Peyer's patch (tissue), 4 donors: ENCODE measurements at places on chromosomes 12 and 14.

DNA sequence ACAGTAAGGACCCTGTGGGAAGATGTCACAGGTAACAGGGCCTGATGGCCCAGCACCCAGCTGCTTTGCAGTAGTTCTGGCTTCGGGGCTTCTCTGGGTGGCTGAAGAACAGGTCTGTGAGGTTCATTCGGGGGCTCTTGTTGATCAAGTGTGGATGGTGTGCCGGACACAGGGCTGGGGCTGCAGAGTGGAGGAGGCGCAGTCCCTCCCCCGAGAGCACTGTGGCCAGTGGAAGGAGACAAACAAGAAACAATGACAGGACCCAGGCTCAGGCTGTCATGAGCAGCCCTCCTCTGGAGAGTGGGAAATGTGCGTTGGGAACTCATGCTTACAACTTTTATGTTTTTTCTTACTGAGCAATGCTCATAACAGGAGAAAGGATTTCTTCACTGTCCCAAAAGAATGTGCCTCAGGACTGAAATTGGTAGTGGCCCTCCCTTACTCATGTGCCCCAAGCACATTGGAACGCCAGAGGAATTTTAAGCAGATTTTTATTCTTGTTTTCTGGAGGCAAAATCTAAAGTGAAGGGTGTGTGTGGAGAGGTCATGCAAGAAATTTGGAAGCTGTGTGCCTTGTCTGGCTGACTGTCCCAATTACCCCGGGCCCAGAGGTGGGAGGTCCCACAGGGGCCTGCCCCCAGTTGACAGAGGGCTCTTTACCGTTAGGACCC, 233.8 kb downstream of the CACNA1C start:
- H3K4me1 ChIP-seq: no peaks in the 10 kb centered on the region
- H3K27ac ChIP-seq: peak overlapping the region; percentile 66
- H3K27me3 ChIP-seq: no peaks in the 10 kb centered on the region
- DNase-seq: no peak
- no peak overlapping the region for H3K4me3 ChIP-seq
- H3K36me3 ChIP-seq: no peaks in the 10 kb centered on the region

- H3K36me3 ChIP-seq: no peaks in the 10 kb centered on the region
- peak overlapping the region; percentile 77 for H3K27ac ChIP-seq
- DNase-seq: peak; percentile 71
- H3K27me3 ChIP-seq: no peaks in the 10 kb centered on the region
These were observed 1.4 kb upstream of the FOS start for GRCh38 chr14:75277008-75277814.

DNA sequence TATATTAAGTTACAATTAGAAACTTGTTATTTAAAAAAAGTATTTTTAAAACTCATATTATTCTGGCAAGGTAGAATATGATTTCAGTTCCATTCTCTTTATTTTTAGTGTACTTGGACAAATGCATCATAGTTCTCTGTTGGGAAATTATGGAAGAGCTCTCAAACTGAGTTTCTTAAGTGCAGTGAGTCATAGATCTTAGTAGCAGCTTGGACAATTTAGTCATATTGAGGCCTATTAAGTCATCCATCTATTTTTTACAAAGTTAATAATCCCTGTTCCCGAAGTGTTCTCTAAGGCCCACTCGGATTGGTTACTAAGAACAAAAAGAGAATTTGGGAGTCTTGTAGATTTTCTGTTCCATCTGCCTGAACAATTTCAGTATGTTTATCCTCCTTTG, 113.9 kb downstream of the ANO4 start:
- H3K27me3 ChIP-seq: no peaks in the 10 kb centered on the region
- H3K27ac ChIP-seq: no peak overlapping the region
- no peaks in the 10 kb centered on the region for H3K36me3 ChIP-seq

DNA sequence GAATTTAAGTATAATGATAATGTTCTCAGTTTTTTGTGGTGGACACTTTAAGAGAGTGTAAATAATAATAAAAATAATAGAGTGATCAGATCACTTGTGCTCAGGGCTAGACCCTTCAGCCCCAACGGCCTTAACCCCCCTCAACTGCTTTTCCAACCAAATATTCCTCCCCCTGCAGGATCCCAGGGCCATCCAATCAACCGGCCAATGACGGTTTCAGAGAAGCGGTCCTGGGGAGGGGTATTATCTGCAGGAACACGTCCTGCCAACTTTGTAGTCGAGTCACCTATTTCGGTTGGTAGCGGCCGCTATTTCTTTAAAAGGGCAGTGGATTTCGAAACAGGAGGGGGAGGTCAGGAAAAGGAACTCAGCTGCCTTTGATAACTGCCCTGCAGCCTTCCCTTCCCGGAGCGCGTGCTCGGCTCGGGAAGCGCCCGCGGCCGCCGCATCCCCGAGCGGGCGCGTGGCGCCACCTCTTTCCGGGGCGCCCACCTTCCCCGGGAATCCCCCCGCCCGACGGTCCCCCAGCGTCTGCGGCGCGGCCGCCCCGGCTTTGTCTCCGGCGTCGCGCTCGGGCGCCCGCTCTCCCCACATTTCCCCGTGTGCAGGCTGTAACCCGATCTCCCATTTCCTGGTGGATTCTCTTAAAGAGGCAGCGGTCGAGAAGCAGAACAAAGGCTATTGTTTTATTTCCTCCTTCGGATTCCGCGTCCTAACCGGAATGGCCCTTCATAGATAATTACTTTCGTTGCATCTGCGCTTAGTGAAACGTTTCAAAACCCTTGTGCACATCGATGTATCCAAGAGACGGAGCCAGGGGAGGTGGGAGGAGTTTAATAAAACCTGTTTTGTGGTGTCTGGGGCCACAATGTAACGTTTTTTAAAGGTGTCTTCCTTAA, 711 bp upstream of the ETV6 start:
- H3K4me1 ChIP-seq: peaks cover 6% of the 10 kb centered on the region
- H3K27ac ChIP-seq: peak overlapping the region; percentile 99
- peak; percentile 59 for DNase-seq

DNA sequence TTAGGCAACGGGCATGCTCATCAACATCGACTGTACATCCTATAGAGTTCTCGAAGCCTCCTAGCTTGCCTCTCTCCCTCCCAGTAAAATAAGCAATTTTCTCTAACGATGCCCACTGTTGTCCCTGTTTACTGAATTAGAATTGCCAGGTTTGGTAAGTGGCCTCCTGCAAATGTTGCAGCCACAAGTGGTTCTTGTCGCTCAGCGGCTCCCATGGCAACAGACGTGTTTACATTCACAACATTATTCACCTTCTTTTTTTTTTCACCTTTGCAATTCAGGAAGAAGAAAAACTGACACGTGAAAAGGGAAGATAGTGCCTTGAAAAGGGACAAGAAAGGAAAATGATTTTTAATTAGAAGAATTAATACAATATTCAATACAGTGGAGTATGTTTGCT, 100.9 kb upstream of the PKP2 start:
- no peak overlapping the region for H3K4me3 ChIP-seq
- no peak overlapping the region for H3K27ac ChIP-seq
- H3K27me3 ChIP-seq: no peaks in the 10 kb centered on the region
- H3K36me3 ChIP-seq: no peaks in the 10 kb centered on the region

GRCh38 chr14:81153187-81153586, 67.6 kb downstream of the GTF2A1 start:
- no peak overlapping the region for H3K4me3 ChIP-seq
- DNase-seq: no peak
- no peaks in the 10 kb centered on the region for H3K27me3 ChIP-seq
- H3K27ac ChIP-seq: no peak overlapping the region
- no peaks in the 10 kb centered on the region for H3K36me3 ChIP-seq

- H3K4me3 ChIP-seq: no peak overlapping the region
- H3K4me1 ChIP-seq: no peaks in the 10 kb centered on the region
- no peak for DNase-seq
- H3K36me3 ChIP-seq: no peaks in the 10 kb centered on the region
- no peak overlapping the region for H3K27ac ChIP-seq
These were observed 12.6 kb upstream of the TRPV4 start for GRCh38 chr12:109845824-109846205.

- no peaks in the 10 kb centered on the region for H3K27me3 ChIP-seq
- H3K27ac ChIP-seq: no peak overlapping the region
- H3K4me1 ChIP-seq: no peaks in the 10 kb centered on the region
- no peaks in the 10 kb centered on the region for H3K36me3 ChIP-seq
These were observed 101.9 kb downstream of the SLC8A3 start for GRCh38 chr14:70086685-70087379.

GRCh38 chr14:94423453-94424056, 29.0 kb downstream of the SERPINA11 start:
- H3K36me3 ChIP-seq: no peaks in the 10 kb centered on the region
- H3K4me1 ChIP-seq: no peaks in the 10 kb centered on the region
- no peak overlapping the region for H3K4me3 ChIP-seq
- peak; percentile 18 for DNase-seq

GRCh38 chr14:79325071-79325470, 886.2 kb downstream of the DIO2 start:
- DNase-seq: no peak
- H3K36me3 ChIP-seq: no peaks in the 10 kb centered on the region
- H3K4me1 ChIP-seq: no peaks in the 10 kb centered on the region
- H3K27me3 ChIP-seq: no peaks in the 10 kb centered on the region

DNA sequence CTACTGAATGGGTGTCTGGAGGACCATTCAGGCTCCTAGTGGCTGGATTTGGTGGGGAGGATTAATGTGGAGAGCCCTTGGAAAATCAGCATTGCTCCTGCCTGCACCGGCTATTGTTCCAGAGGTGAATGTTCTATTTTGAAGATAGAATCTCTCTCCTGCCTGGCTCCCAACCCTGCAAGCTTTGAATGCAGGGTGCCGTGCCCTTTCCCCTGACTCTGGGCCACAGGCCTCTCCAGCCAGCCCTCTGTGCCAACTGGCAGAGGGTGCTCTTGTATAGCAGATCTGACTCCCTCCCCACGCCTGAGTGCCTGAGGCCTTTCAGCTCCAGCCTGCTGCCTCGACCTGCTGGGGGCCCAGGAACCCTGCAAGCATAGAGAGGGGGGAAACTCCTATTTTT, 106.8 kb downstream of the TMEM260 start:
- no peaks in the 10 kb centered on the region for H3K4me1 ChIP-seq
- no peaks in the 10 kb centered on the region for H3K36me3 ChIP-seq
- H3K4me3 ChIP-seq: no peak overlapping the region
- H3K27me3 ChIP-seq: no peaks in the 10 kb centered on the region

- H3K4me1 ChIP-seq: peaks cover 26% of the 10 kb centered on the region
- no peak for DNase-seq
- no peaks in the 10 kb centered on the region for H3K27me3 ChIP-seq
These were observed 8.7 kb upstream of the TBPL2 start for GRCh38 chr14:55449116-55449515.

DNA sequence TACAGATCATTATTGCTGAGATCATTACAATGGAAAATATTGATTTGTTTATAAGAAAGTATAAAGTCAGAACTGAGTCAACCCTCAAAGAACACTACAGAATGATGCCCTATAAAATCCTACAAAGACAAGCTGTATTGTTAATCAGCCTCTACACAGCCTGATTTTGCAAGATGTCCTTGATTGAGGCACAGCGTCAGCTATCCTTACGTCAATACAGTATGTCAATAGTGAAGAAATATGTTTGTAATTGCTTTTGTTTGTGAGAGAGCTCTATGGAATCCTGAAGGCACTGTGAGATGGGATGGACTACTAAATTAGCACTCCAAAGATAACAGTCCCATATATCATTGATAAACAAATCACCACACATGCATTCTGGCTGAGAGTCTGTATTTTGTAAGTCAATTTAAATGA, 70.7 kb downstream of the RASSF9 start:
- no peak overlapping the region for H3K4me3 ChIP-seq
- no peak for DNase-seq
- no peaks in the 10 kb centered on the region for H3K36me3 ChIP-seq
- no peaks in the 10 kb centered on the region for H3K27me3 ChIP-seq
- H3K4me1 ChIP-seq: no peaks in the 10 kb centered on the region
- H3K27ac ChIP-seq: no peak overlapping the region

GRCh38 chr14:95493503-95493902, 22.9 kb downstream of the SYNE3 start:
- H3K4me1 ChIP-seq: peaks cover 52% of the 10 kb centered on the region
- H3K27ac ChIP-seq: no peak overlapping the region
- no peaks in the 10 kb centered on the region for H3K27me3 ChIP-seq
- no peak for DNase-seq
- H3K4me3 ChIP-seq: no peak overlapping the region

DNA sequence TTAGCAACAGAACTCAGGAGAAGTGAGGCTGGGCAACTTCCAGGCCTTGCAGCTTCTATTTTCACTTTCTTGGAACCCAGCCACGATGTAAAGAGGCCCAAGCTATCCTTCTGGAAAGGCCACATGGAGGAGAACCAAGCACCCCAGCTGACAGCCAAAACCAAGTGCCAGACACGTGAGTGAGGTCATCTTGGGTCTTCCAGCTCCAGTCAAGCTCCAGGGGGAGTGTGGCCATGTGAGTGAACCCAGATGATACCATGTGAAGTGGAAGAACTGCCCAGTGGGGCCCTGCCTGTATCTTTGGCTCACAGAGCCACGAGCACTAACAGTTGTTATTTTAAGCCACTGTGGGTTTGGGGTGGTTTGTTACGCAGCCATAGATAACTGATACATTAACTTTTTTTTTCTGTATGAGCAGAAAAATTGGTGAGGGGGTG, 126.8 kb upstream of the MAP1LC3B2 start:
- H3K27ac ChIP-seq: no peak overlapping the region
- H3K36me3 ChIP-seq: no peaks in the 10 kb centered on the region
- no peak for DNase-seq
- no peak overlapping the region for H3K4me3 ChIP-seq
- H3K27me3 ChIP-seq: no peaks in the 10 kb centered on the region
- peaks cover 28% of the 10 kb centered on the region for H3K4me1 ChIP-seq

GRCh38 chr14:68924186-68925158, 54.6 kb downstream of the ACTN1 start:
- no peak overlapping the region for H3K4me3 ChIP-seq
- no peaks in the 10 kb centered on the region for H3K27me3 ChIP-seq
- peaks cover 20% of the 10 kb centered on the region for H3K36me3 ChIP-seq
- H3K27ac ChIP-seq: peak overlapping the region; percentile 75
- DNase-seq: no peak

DNA sequence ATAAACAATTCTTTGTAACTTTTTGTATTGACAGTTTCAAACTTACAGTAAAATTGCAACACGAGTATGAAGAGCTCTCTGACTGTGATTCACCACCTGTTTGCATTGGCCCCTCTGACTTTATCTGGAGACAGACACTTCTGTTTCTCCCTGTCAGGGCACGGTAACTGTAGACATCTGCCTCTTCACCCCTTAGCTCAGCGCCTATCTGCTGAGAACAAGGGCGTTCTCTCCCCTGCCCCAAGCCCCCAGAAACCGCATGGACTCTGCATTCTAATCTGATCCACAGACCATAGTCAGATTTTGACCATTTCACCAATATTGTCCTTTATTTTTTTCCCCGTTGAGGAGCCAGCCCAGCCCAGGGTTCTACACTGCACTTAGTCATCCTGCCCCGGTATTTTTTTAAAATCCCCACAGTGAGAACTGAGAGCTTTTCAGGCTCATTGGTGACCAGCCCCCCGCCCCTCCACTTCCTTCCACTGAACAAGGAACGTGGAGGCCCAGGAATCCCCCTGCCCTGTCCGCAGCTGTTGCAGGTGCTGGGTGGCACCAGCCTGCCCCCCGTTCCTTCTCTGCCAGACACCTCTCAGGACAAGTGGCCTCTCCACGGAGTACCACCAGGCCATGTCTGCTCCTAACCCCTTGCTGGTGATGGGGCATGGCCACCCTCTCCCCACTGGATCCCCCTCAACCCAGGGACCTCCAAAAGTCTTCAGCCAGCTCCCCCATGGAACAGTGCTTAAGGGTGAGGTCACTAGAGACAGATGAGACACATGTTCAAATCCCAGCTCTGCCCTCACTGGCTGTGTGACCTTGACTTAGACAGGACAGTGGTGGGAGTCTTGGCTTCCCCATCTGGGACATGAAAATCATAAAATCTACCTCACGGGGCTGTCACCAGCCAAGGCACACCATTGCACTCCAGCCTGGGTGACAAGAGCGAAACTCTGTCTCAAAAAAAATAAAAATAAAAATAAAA, 11.2 kb downstream of the RHOF start:
- no peak for DNase-seq
- peaks cover 35% of the 10 kb centered on the region for H3K4me1 ChIP-seq
- no peaks in the 10 kb centered on the region for H3K36me3 ChIP-seq
- H3K27ac ChIP-seq: peak overlapping the region; percentile 20
